Left ventricle myocardium superior (tissue), 1 donor: ENCODE measurements at places on chromosomes 4 and X. TPM values are rescaled to one million over a fixed set of nuclear protein-coding genes. Genes with fewer than 3 reads are reported as not detected.

MAGEA1 gene
- total RNA-seq = not detected

GPC3 gene
- 4.2 TPM for total RNA-seq

LUZP4 gene
- not detected for total RNA-seq

TKTL2 gene
- not detected for total RNA-seq

SETD7 gene
- 50.0 TPM for total RNA-seq

PLS3 gene
- total RNA-seq = 40.8 TPM

ANXA10 gene
- total RNA-seq = not detected

GLOD5 gene
- not detected for total RNA-seq

SATL1 gene
- total RNA-seq = not detected

WDR44 gene
- total RNA-seq = 10.8 TPM

SRPX gene
- total RNA-seq = 45.2 TPM

ADH6 gene
- not detected for total RNA-seq

ABLIM2 gene
- total RNA-seq = 28.3 TPM
